ENCODE measurements at places on chromosomes 11 and 22. TPM values are rescaled to one million over a fixed set of nuclear protein-coding genes. Genes with fewer than 3 reads are reported as not detected.

The OR5D18 gene
- total RNA-seq: not detected

The KCNJ11 gene
- total RNA-seq: 1.6 TPM

The SYTL2 gene
- 9.2 TPM for total RNA-seq

- H3K27ac ChIP-seq: no peak overlapping the region
- H3K27me3 ChIP-seq: no peaks in the 10 kb centered on the region
- H3K4me3 ChIP-seq: no peak overlapping the region
- no peaks in the 10 kb centered on the region for H3K36me3 ChIP-seq
- no peak for DNase-seq
- no peaks in the 10 kb centered on the region for H3K4me1 ChIP-seq
Measured at GRCh38 chr11:9103542-9104276, 12.3 kb upstream of the SCUBE2 start.

DNA sequence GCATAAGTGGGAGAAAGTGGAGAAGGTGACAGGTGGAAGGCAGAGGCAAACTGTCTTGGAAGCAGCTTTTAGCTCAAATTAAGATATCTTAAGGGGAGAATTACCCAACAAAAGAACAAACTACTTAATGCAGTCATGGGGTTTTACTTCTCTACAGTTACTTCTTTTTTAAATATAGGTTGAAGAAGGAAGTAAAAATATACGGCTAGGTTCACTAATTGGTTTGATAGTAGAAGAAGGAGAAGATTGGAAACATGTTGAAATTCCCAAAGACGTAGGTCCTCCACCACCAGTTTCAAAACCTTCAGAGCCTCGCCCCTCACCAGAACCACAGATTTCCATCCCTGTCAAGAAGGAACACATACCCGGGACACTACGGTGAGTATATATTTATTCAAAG, 40.8 kb downstream of the PDHX start:
- H3K36me3 ChIP-seq: no peaks in the 10 kb centered on the region
- H3K27ac ChIP-seq: no peak overlapping the region
- H3K4me1 ChIP-seq: no peaks in the 10 kb centered on the region
- no peak overlapping the region for H3K4me3 ChIP-seq
- no peak for DNase-seq

- no peaks in the 10 kb centered on the region for H3K36me3 ChIP-seq
- H3K4me3 ChIP-seq: no peak overlapping the region
- H3K27me3 ChIP-seq: no peaks in the 10 kb centered on the region
- DNase-seq: no peak
Measured at GRCh38 chr22:28116219-28116673, 197.2 kb upstream of the PITPNB start.

DNA sequence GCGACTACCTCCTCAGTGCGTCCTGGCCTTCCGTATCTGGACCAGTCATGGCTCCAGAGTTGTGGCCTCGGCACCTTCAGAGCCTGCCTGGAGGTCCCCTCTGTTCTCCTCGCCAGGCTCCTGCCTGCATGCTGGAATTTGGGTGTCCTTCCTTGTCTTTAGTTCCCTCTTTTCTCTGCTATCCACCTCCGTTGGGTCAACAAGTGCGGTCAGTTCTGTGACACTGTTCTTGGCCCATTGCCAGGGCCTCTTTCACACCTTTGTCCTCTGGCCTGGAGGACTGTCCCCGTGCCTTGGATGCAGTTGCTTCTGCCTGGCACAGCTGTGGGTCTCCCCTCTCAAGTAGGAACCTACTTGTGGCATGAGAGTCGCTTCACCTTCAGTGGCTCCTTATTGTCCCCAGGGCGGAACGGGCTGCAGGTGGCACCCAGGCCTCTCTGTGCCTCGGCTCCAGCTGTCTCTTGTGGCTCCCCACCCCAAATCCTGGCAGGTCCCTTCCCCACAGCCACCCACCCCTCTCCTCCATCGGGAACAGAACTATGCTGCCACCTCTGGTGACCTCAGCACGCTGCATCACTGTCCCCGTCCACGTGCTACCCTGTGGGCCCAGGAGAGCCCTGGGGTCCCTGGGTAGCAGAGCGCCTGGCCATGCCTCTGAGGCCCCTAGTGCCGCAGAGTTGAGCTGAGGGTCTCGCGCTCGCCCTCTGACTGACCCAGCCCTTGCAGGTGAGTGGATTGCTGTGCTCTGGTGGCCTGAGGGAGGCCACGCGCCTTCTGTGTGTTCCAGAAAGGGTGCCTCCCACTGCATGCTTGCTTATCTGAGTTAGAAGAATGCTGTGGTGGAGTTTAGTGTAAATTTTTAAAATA, 4.7 kb downstream of the DGCR8 start:
- no peak overlapping the region for H3K27ac ChIP-seq
- H3K36me3 ChIP-seq: peaks cover 39% of the 10 kb centered on the region
- peaks cover 37% of the 10 kb centered on the region for H3K4me1 ChIP-seq
- no peaks in the 10 kb centered on the region for H3K27me3 ChIP-seq

GRCh38 chr22:28992565-28993356, 68.9 kb downstream of the C22orf31 start:
- no peak for DNase-seq
- no peak overlapping the region for H3K4me3 ChIP-seq
- H3K36me3 ChIP-seq: no peaks in the 10 kb centered on the region
- H3K4me1 ChIP-seq: no peaks in the 10 kb centered on the region
- H3K27me3 ChIP-seq: no peaks in the 10 kb centered on the region

DNA sequence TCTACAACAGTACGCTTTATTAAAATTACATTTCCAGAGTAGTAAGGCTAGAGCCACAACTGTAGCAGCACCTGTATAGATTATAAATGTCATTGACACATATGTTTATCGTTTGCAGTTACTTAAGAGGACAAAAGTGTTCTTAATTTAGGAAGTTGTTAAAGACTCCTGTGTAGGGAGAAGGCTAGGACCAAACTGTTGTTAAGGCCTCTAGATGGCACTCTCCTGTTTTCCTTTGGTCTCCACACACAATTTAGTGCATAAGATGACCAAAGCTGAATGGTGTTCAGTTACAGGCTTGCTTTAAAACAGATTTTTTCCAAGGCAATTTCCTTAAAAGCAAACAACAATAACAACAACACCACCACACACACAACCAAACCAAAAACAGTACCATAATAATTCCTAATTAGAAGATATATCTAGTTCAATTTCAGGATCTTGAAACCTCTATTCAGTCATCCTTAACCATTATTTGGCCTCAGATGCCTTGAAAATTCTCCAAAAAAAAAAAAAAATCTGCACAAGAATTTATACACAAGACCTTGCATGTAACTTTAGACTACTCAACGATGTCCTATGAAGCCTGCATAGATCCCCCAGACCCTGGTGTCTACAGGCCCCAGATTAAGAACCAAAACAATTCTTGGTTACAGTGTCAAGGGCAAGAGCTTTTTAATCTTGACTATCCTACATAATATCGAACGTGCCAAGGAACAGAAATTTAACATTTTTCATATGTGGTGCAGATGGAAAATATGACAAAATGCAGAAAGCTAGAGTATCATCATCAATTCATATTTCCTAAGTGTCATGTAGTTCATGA, 42.6 kb upstream of the APOA1 start:
- peaks cover 22% of the 10 kb centered on the region for H3K36me3 ChIP-seq
- H3K4me3 ChIP-seq: no peak overlapping the region
- no peak overlapping the region for H3K27ac ChIP-seq
- no peak for DNase-seq
